Activated effector memory CD4-positive, alpha-beta T cell treated with Interleukin-2 at 50 U/mL for 16 hours (primary cell): ENCODE measurements at places on chromosomes 12 and 14.
A peak's percentile ranks its signal among the peaks of the same experiment; 100 is the strongest.

- no peak for DNase-seq
These were observed 3.5 kb downstream of the HMGA2 start for GRCh38 chr12:65827827-65828231.

DNA sequence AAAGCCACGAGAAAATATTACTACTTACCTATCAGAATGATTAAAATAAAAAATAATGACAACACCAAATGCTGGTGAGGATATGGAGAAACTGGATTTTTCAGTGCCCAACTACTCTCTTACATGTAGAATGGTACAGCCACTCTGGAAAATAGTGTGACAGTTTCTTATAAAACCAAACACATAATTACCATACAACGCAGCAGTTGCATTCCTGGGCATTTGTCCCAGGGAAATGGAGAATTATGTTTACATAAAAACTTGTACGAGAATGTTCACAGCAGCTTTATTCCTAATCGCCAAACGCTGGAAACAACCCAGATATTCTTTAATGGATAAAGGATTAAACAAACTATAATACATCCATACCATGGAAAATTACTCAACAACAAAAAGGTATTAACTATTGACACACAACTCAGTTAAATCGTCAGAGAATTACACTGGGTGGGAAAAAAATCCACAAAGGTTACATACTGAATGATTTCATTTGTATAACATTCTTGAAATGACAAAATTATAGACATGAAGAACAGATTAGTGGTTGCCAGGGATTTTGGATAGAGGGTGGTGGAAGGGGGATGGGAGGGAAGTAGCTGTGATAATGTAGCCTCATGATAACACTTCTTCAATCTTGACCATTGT, 35.4 kb downstream of the TAOK3 start:
- DNase-seq = no peak

- DNase-seq = no peak
These were observed 104.5 kb upstream of the FRMD6 start for GRCh38 chr14:51547260-51547659.

GRCh38 chr14:72118841-72119240, 186.6 kb downstream of the RGS6 start:
- no peak for DNase-seq

GRCh38 chr12:72612171-72612570, 340.0 kb downstream of the TRHDE start:
- DNase-seq = no peak

- DNase-seq = peak; percentile 64
These were observed 62.1 kb downstream of the PPP2R5C start for GRCh38 chr14:101823511-101824120.

- no peak for DNase-seq
These were observed 12.8 kb upstream of the GSG1 start for GRCh38 chr12:13116259-13116658.

DNA sequence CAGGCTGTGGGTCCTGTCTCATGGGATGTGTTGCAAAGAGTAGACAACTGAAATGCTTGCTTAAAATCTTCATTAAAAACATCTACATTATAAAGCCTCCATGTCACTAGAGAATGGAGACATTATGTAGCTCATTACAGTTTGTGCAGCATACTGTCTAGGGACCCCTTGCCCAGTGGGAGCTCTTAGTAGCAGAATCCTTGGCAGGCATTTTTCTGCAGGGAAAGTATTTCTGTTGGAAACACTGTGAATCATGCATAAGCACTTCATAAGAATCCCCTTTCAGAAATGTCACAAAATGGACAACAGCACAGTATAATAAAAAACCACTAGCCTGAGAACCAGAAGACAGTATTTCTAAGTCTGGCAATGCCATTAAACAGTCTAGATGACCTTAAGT, 174.3 kb downstream of the MGAT4C start:
- no peak for DNase-seq

- no peak for DNase-seq
These were observed 192.7 kb downstream of the PTPRO start for GRCh38 chr12:15515010-15515409.

DNA sequence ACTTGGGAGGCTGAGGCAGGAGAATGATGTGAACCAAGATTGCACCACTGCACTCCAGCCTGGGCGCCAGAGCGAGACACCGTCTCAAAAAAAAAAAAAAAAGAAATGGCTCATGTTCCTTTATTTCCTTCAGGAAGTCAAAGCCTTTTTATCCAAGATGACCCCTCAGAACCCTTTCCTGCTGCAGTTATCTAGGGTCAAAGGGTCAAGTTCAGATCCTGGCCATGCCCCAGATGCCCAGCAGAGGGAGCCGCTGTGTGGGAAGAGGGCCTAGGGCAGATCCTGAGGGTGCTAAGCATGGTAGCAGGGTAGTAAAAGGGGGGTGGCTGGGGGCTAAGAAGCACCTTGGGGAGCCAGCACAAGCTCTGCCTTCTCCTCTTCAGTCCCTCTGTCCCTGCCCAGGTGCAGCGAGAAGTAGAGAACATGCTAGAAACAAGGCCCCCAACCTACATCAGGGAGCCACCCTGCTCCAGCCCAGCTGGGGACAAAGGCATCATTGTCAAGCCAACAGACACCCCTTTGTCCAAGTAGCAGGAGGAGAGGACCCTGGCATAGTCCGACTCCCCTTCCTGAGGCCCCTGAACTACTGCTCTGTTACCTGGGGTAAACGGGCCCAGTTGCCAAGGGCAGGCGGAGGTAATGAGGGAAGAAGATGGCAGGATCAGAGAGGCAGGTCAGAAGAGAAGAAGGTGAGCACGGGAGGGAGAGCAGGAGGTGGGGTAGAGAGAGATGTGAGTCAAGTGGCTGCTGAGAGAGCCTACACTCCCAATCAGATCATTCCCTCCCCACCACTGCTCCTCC, 6.5 kb downstream of the NFE2 start:
- peak; percentile 36 for DNase-seq

- no peak for DNase-seq
These were observed 428.7 kb downstream of the RERGL start for GRCh38 chr12:17661250-17661649.

- no peak for DNase-seq
These were observed 110.0 kb upstream of the RESF1 start for GRCh38 chr12:31849090-31849687.

- DNase-seq = no peak
These were observed 48.1 kb upstream of the SMCO2 start for GRCh38 chr12:27398466-27398865.

DNA sequence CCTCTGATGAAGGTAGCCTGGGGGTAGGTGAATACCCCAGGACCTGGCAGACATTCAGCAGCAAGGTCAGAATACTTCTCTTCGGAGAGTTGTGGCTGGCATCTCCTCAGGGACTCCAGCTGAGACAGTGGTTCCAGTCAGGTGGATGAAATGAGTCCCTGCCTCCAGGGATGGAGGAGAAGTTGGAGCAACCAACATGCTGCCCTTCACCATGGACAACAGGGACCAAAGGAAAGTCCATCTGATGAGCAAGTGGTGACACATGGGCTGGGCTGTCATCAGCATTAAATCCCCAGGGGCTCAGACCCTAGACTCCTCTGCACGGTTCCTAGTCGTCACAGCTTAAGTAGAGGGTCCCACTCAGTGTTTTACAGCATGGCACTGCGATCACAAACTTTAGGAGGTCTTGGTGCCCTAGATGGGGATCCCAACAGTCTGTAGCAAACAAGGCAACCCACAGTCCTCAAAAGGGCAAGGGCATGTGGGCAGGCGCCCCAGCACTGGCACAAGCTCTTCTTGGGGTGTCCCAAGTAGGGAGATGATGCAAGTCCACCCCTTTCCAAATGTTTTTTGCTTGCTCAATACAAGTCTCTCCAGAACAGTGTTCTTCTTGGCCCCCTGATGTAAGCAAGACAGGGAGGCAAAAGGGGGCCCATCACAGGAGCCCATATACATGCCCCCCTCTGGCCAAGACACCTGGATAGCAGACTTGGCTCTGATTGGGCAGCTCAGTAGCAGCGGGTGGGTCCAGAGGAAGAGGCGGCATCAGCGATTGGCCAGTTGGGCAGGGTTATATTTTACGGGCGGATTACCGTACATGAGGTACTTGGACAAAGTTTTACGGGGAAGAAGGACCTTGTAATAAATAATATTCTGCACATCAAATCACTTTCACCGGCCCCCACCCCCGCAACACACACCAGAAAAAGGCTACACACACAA, 10.8 kb upstream of the CDH24 start:
- no peak for DNase-seq

GRCh38 chr14:100782516-100783320, 43.2 kb upstream of the MEG3 start:
- no peak for DNase-seq

- no peak for DNase-seq
These were observed 328.0 kb downstream of the DPF3 start for GRCh38 chr14:72565917-72566316.

- no peak for DNase-seq
These were observed 26.8 kb downstream of the CCNK start for GRCh38 chr14:99507860-99508640.

- no peak for DNase-seq
These were observed 565 bp downstream of the CCDC77 start for GRCh38 chr12:402029-402389.
